ENCODE measurements at places on chromosomes 13 and 19.

DNA sequence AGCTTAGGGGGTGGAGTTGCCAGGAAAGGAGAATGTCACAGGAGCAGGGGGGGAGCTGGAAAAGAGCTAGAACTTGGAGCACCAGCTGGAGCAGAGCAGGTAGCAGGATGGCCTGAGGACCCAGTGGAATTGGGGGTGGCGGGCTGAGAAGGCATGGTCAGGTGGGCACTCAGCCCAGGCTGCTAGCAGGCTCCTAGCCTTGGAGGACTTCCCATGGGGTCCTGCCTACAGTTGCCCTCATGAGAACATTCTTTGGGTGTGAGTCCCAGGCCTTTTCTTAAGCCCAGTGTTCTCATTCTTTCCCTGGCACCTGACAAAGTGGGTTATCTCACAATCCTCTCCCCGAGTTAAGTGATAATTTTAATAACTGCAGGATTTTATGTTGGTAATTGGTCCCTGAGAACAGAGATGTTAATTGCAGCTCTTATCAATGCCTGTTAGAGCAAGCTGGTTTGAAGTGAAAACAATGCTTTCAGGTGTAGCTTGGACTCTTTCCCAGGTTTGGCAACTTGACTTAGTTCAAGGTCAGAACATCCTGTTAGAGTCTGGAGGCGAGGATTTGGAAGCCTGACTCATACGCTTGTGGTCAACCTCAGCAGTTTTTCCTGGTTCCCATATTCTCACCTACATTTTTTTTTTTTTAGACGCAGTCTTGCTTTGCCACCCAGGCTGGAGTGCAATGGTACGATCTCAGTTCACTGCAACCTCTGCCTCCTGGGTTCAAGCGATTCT is 18.1 kb upstream of the OLFM4 start:
- DNase-seq: no peak

- no peak for DNase-seq
Observed at GRCh38 chr19:35553385-35554000, 8.1 kb downstream of the TMEM147 start.

DNA sequence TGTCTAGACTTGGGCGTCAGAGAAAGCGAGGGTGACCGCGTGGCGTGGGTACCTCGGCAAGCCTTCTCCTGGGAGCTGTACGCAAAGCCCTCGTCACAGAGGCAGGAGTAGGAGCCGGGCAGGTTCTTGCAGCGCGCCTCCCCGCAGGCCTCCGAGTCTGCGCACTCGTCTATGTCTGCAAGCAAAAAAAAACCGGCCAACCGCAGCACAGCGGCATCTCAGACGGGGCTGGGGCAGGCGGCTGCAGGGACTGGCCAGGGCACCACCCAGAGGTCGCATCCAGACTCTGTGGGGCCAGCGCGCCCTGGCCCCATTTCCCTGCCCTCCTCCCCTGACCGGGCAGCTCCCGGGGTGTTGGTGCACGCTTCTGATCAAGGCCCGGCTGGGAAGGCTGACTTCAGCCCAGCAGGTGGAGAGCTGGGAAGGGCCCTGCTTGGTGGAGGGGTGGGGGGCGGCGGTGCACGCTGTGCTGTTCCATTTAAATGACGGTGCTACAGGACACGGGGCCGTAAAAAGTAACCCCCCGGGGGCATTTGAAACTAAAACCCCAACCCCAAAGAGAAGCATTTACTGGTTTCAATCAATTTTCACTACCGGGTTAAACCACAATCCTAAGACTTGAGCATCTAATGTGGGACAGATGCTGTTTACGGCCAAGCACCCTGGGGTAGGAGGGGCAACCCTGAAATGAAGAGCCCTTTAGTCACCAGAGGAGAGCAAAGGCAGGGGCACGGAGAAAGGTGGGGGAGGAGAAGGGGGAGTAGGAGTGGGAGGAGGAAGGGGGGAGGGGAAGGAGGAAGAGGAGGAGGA is 28.2 kb downstream of the GAS6 start:
- DNase-seq: no peak

DNA sequence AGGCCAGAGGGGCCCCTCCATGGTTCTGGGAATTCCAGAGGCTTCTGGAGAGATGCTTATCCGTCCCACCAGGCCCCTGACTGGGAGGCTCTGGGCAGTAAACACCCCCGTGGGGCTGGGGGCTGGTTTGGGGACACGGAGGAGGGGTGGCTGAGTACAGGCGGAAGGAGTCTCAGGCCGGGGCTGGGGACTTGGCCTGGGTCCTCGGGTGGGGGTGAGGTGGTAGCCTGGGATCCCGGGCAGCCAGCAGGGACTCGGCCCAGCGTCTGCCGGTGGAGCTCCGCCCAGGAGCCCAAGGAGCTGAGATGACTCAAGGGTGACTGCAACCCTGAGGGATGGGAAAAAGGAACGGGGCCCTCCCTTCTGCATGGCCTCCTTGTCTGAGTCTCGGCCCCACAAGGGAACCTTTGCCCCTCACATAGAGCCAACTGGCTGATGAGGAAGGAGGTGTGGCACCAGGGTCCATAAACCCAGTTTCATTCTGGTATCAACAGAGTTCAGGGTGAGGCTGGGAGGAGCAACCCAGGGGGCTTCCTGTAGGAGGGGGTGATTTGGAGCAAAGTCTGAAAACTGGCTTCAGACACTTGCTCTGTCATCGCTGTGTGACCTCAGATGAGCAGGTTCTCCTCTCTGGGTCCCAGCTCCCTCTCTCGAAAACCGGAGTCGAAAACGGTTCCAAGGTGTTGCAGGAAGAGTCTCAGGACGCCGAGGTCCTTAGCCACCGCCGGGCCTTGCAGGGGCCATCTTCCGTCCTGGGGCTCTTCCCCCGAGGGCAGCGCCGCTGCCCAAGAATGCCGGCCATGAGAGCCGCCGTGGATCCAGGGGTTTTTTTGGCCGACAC is 809 bp downstream of the MISP start:
- no peak for DNase-seq

GRCh38 chr19:15300533-15301197 is 31.7 kb downstream of the BRD4 start:
- no peak for DNase-seq

DNA sequence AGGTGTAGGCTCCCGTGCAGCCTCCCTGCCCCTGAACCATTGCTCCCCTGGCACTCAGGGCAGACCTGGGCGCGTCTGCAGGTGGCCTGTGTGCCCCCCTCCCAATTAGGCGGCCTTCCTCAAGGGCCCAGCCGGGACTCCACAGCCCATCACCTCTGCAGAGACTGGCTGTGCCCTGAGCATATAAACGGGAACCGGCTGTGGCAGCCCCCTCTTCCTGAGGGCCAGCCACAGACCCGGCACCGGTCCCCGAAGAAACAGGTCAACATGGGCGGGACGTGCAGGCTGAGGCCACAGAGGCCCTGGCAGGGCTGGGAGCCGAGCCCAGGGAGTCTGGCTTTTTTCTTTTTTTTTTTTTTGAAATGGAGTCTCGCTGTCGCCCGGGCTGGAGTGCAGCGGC is 12.0 kb downstream of the PIAS4 start:
- no peak for DNase-seq

GRCh38 chr13:102233566-102234208 is 168.2 kb downstream of the FGF14 start:
- DNase-seq: no peak

GRCh38 chr13:41028051-41028450 is 8.9 kb upstream of the ELF1 start:
- no peak for DNase-seq

GRCh38 chr13:110973007-110973700 is 58.3 kb upstream of the ANKRD10 start:
- no peak for DNase-seq

- no peak for DNase-seq
Observed at GRCh38 chr13:99227909-99228688, 27.4 kb downstream of the UBAC2 start.

All from stimulated activated CD4-positive, alpha-beta T cell treated with anti-CD3 and anti-CD28 coated beads, Interleukin-15, amount 100 ng/mL, for 1 hour (primary cell).